ENCODE measurements at places on chromosomes 1 and 21. TPM values are rescaled to one million over a fixed set of nuclear protein-coding genes. Genes with fewer than 3 reads are reported as not detected.
A peak's percentile ranks its signal among the peaks of the same experiment; 100 is the strongest.

GRCh38 chr21:31909153-31910073, 36.6 kb downstream of the HUNK start:
- DNase-seq: no peak

GRCh38 chr1:22709891-22710700, 543 bp upstream of the EPHB2 start:
- DNase-seq: peak; percentile 43

DNA sequence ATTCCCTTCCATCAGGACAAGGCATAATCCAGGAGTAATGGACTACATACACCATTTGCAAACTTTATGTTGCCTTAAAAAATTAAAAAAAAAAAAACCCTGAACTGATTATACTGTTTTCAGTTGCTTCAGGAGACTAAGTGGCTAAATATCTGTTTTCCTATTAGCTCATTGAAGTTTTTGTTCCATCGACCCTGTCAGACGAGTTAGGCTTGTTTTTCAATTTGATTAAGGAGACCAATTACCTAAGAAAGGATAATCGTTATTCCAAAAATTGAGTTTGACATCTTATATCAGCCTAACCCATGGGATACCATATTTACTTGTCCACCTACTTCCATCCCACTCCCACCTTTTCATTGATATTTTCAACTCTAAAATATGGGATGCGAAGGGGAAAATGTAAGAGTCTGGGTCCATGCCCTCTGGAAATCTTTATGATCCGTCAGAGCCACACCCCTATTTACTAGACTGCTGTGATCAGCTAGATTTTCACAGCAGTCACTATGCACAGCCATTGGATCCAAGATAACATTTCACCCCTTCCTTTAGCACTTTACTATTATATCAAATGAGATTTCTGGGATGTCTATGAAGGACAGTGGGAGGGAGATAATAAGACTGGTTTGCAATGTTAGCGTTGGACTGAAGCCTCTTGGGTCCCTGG, 41.0 kb downstream of the IL12RB2 start:
- DNase-seq: no peak

The ESPN gene
- total RNA-seq: not detected

The OR2T33 gene
- total RNA-seq: not detected
